ENCODE measurements at places on chromosomes 5 and 9.

GRCh38 chr5:154199263-154199662 lies 8.7 kb downstream of the GALNT10 start:
- no peak for DNase-seq

- DNase-seq = no peak
Measured at GRCh38 chr9:94983552-94983951, 257.1 kb downstream of the AOPEP start.

- DNase-seq = no peak
Measured at GRCh38 chr5:142982821-142983200, 212.6 kb downstream of the ARHGAP26 start.

GRCh38 chr9:93298498-93299417 lies 114.8 kb downstream of the WNK2 start:
- no peak for DNase-seq

- no peak for DNase-seq
Measured at GRCh38 chr5:25618821-25619220, 974.0 kb upstream of the CDH10 start.

- DNase-seq = no peak
Measured at GRCh38 chr5:77319117-77319804, 108.8 kb downstream of the PDE8B start.

DNA sequence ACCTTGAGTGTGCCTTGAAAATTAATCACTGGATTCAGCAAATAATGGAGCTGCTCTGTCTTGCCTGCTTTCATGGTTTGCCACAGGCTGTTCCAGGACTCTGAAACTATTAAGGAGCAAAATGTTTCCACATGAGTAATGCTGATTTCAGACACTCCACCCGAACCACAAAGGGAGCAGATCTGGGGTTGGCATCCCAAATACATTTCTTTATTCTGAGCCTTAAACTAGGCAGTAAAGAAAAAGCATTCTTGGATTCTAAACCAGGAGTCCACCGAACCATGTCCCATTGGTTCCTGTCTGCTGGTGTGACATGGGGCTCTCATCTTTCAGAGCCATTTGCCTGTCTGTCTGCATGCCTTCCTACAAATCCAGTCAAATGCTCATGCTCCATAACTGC lies 10.1 kb upstream of the C1QTNF3 start:
- no peak for DNase-seq

DNA sequence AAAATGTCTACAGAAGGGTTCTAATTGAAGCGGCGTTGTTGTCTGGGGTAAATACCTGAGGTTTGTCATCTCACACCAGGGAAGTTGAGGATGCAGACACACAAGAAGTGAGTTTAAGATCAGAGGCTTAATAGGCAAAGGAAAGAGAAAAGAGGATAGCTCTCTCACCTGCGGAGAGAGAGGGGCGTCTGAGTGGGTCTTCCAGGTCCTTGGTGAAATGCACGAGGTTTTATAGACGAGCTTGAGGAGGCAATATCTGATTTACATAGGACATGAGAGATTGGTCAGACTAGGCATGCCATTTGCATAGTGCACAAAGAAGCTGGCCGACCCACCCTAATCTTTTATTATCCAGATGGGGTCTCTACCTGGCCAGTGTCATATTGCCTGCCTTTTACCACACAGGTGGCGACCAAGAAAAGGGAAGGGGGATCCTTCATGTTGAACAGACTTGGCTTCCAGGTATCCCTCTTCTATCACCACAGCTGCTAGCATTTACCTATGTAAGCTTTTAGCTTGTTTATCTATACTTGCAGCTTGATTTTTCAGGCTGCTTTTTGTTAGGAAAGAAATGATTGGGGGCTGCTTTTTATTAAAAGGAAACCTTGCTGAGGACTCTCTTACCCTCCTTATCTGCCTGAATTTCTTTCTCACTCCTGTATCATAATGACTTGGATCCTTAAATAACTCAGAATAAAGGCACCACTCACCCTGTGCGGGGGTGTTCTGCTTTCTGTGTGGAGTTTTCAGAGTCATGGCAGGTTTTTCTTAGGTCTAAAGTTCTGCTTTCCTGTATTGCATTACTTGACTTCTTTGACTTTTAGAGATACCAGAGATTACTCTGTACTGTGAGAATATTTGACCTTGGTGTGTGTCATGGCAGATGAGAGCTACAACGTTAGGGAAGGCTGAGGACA lies 9.4 kb upstream of the GLT6D1 start:
- no peak for DNase-seq

DNA sequence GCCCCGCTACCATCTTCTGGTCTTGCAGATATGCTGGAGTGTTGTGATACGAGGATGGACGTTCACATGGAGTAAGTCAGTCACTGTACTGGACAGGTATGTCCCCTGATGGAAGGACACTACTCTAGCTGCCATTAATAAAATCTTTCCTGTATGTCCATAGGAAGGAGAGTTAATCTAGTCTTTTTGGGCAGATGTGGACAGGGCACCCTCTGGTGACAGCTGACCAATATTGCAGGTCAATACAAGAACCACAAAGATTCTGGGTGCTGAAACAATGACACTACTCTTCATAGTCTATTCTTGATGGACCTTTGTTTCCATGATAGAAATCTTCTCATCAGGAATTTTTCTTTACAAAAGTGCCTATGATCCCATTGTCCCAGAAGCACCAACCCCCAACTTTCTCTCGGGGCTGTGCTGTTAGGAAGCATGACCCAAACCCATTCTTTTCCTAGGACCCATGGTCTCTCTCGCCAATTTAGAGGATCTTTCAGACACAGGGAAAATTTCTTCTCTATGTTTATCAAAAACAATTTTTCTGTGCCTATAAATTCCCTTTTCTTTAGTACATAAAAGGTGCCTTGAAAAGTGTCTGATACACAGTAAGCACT lies 376.9 kb downstream of the DTWD2 start:
- no peak for DNase-seq

DNA sequence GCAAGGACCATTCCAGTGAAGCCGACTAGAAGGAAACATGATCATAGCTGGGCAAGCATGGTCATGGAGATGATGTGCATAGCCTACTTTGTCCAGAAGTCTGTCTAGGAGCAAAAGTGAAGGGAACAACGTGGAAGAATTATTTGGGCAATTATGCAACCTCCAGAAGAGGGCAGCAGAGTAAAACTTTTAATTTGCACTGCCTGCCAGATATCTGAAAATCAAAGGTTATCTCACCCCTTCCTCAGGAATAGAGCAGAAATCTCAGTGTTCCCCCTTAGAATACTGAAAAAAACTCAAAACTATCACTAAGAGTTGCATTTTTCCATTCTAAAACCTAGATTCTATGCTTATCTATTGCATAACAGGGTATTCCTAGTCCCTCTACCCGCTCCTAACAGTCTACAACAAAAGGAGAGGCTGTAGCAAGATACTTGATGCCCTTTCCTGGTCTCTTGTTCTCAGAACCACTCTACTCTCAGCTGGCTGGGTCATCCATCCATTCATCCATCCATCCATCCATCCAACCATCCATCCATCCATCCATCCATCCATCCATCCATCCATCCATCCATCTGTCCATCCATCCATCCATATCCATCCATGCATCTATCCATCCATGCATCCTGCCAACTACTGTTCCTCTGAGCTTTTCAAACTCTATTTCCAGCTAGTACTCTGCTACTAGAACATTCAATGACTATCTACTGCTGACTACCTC lies 8.4 kb upstream of the SETD9 start:
- DNase-seq = no peak

GRCh38 chr9:3835393-3835792 lies 309.6 kb upstream of the RFX3 start:
- no peak for DNase-seq

DNA sequence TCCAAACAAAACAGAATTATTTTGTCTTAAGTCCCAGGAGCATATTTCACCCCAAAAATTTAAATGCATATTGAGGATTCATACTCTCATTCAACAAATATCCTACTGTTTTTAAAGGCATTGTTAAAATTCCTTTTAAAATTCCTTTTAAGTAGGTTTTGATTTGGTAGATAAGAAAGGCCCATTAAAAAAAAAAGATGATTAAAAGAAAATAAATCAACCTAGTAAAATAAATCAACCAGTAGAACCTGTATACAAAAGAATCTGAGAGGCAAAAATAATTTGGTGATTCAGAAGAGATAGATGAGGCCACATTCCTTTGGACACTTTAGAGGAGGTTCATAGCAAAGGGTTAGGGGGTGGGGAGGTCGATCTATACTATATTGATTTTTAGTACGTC lies 585.3 kb upstream of the TLE4 start:
- DNase-seq = no peak

DNA sequence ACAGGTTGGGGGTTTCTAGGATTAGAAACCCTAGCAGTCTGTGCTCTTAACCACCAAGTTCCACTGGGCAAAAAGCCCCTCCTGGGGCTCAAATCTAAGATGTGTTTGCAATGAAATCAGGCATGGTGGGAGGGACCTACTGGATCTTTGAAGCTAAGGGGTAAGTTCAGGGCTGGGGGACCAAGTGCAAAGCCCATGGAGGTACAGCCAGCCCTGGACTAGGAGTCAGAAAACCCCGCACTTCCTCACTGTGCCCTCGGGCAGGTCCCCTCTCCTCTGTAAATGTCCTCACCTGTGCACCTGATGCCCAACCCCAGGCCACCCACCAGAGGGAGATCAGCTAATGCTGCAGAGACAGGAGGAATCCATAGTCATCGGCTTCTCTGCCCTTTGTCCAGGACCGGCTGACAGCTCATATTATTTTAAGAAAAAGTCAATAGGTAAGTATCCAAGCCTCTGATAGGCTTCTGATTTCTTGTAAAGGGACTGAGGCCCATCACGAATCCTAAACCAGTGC lies 138.3 kb downstream of the PAX5 start:
- DNase-seq = no peak

- no peak for DNase-seq
Measured at GRCh38 chr5:107523029-107523680, 147.6 kb downstream of the EFNA5 start.

DNA sequence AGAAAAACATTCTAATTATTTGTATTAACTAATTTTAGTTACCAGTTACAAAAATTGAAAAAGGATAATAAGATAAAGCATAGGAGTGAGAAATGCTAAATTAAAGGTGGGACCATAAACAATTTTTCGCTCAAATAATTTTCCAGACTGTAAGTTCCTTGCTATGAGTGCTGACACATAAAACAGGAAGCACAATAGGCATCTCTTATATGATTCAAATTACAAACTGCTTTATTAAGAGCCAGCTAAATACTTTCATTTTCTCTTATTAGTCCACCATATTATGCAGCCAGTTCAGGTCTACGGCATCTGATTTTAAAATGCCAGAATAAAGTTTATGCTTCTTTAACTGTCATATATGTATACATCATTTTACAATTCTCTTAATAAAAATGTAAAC lies 4.4 kb downstream of the RC3H2 start:
- DNase-seq = no peak

- DNase-seq = no peak
Measured at GRCh38 chr5:103033696-103034095, 86.2 kb downstream of the GIN1 start.

GRCh38 chr5:100828071-100828897 lies 74.8 kb downstream of the ST8SIA4 start:
- no peak for DNase-seq

GRCh38 chr5:6805841-6806240 lies 92.6 kb downstream of the TENT4A start:
- DNase-seq = no peak

DNA sequence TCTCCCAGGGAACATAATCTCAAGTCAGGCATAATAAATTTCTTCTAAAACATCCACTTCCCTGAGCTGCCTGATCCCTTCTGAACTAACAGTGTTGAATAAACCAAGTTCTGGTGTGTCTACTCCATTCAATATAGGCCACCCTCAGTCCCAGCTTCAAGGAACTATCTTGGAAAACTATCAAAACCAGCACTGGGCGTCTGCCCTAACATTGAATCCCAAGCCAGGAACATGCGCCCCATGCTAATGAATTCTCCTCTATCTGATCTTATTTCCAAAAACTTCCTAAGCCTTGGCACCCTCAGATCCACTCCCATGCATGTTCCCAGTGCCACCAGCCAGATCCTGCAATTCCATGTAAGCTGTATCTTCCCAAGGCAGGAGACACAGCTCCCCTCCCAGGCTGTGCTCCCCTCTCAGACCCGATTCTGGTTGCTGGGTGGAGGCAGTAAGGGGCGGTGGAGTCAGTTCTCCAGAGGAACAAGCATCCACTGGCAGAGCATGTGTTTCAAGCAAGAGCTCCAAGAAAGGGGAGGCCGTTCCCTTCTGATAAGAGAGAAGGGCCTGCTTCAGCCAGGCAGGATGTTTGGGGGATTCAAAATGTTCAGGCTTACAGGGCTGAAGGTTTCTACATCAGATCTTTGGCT lies 13.1 kb upstream of the FOXI1 start:
- DNase-seq = no peak

DNA sequence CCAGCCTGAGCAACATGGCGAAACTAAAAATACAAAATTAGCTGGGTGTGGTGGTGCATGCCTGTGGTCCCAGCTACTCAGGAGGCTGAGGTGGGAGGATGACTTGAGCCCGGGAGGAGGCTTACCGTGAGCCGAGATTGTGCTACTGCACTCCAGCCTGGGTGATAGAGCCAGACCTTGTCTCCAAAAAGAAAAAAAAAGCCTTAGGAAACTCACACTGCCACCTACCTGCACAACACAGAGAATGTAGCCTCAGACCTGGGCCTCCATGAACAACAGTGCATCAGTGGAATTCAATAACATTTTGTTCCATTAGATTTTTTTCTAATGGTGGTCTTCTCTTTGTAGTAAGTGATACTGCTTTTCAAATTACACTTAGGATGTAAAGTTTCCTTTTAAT lies 63.8 kb upstream of the RARS1 start:
- no peak for DNase-seq

GRCh38 chr5:57414191-57414590 lies 68.4 kb downstream of the ACTBL2 start:
- DNase-seq = no peak

- no peak for DNase-seq
Measured at GRCh38 chr5:150245111-150245789, 44.3 kb downstream of the CAMK2A start.

DNA sequence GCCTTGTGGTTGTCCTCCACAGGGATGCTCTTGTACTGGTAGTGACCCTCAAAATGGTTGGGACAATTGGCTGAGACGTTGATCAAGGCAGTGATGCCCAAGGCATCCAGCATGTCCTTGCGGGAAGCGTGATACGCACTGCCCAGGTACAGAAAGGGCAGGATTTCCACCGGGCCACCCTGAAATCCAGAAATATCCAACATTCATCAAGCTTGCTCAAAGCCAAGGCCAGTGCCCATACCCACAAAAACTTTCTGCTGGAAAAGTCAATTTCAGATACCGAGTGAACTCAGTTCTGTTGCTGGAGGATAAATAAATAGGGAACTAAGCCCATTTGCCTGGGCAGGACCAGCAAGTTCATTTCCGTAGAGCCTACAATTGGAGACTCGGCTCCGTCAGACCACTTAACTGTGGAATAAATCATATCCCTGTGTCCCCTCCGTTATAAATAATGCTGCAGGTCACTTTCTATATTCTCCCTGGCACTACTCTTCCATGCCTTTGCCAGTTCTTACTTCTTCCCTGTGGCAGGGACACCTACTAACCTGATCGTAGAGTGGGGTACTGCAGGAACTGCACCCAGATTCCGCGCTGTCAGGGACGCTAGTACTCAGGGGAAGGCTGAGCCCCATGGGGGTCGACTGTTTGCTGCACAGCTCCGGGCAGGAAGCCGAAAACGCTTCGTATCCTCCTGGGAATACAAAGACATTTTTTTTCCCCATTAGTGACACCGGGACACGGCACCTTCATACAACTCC lies 1.2 kb downstream of the DUSP1 start:
- DNase-seq = no peak

GRCh38 chr5:12848709-12849108 lies 944.5 kb upstream of the CTNND2 start:
- DNase-seq = no peak
